ENCODE measurements at places on chromosomes 6 and 20.

DNA sequence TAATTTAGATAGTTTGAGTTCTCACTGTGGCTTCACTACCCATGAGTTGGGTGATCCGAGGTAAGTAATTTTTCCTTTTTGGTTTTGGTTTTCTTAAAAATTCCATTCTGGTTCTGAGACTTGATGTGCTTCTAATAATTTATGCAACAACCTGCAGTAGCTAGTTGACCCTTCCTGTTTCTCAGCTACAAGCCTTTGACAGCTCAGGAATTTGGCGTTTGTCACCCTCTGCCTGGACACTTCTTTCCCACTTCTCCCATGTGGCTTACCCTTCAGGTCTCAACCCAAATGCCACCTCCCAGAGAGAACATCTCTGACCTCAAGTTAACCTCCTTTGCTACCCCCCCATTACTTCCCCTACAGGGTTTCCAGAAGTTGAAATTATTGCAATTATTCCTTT is 49.7 kb upstream of the TSHZ2 start:
- DNase-seq = no peak

DNA sequence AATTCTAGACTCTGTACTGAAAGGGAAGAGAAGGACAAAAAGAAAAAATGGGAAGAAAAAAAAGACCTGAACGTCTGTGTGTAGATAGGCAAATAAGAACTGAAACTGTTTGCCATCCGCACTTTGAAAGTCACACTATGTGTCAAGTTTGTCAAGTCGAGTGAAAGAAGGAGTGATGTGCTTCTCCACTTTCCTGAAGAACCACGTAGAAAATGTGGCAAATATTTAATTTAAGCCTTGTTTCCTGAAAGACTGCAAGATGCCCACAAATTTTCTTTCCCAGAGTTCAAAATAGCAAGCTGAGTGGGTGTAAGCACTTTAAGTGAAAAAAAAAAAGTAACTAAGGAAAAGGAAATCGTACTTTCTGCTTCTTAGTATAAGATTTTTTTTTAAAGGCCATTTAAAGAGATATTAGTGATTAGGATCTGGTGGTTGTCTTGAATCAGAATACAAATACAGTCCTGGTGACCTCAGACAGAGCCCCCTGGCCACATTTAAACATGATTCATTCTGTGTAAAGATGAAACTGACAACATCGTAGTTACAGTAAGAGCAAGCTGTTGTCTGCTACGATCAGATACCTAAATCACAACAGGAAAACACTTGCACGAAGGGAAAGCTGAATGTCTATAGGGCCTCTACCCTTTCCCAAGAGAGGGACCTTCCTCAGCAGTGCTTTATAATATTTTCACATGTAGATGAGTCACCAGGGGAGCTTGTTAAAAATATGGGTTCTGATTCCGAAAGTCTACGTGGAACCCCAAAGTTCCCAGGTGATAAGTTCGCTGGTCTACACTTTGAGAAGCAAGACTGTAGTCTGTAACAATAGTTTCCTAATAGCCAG is 102.3 kb downstream of the HIVEP2 start:
- DNase-seq = no peak

DNA sequence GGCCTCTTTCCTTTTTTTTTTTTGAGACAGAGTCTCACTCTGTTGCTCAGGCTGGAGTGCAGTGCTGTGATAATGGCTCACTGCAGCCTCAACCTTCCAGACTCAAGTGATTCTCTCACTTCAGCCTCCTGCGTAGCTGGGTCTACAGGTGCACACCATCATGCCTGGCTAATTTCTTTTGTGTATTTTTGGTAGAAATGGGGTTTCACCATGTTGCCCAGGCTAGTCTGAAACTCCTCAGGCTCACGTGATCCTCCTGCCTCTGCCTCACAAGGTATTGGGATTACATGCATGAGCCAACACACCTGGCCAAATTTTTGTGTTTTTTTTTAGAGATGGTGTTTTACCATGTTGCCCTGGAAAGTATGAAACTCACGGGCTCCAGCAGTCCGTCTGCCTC is 29.3 kb downstream of the SRC start:
- DNase-seq = no peak

DNA sequence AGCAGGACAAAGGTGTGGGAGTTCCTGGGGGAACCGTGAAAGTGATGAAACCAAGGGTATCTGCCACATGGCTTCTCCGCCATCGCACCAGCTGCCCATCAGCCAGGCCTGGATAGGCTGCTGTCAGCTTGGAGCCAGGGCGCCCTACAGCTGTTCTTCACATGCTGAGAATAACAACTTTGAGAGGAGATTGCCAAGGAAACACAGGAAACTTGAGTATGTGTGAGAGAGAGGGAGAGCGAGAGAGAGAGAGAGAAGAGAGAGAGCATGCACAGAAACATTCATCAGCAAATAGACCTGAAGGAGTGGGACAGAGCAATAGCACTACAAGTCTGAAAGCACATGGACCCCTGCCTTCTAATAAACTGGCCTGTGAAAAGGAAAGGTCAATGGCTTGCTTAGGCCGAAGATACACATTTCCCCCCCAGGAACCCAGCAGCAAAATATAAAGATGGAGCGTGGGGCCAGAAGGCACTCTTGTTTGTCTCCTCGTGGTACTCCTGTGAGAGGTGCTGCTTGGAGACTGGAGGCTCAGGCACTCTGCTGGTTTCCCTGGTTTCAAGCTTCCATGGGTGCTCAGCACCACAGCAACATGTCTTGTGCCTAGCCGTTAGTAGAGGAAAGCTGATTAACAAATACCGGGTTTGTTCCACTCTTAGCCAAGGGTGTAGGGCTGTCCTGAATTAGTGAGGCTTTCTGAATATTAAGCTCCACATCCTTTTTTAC is 53.0 kb downstream of the SNAP25 start:
- DNase-seq = no peak

GRCh38 chr6:12490351-12490903 is 200.3 kb downstream of the EDN1 start:
- DNase-seq = no peak
